ENCODE measurements at places on chromosomes 6 and 20.

DNA sequence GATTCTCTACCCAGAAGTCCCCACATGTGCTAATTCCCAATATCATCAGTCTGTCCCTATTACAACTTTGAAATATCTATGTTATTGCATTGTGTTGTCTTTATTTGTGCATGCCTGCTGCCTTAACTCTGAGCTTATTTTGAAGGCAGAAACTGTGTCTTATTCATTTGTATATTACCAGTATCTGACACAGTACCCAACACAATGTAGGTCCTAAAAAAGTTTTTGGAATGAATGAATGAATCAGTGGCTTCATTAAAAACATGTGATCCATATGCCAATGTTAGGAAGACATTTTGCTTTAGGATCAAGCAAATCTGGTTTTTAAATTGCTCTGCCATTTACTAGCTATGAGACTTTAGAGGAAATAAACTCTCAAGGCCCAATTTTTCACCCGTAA is 420.4 kb downstream of the CBLN4 start:
- no peak for DNase-seq

- no peak for DNase-seq
Observed at GRCh38 chr6:118171852-118172251, 264.8 kb downstream of the SLC35F1 start.

- no peak for DNase-seq
Observed at GRCh38 chr6:5034328-5034727, 30.5 kb upstream of the RPP40 start.

DNA sequence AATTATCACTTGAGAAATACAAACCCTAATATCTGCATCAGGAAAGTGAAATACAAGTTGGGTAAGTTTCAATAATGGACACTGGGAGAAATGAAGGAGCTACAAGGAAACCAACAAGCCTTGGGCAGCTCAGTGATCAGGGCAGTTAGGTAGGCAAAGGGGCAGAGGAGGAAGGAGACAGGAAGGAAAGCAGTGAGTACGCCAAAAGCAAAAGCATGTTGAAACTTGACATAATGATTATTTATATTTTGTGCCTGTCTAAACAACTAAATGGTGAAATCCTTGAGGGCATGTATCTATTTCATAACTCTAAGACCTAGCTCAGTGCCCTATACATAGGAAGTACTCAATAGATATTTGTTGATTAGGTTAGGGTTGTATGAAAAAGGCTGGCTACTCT is 23.3 kb downstream of the PXT1 start:
- DNase-seq: no peak

- no peak for DNase-seq
Observed at GRCh38 chr6:50998905-50999304, 180.2 kb downstream of the TFAP2B start.

DNA sequence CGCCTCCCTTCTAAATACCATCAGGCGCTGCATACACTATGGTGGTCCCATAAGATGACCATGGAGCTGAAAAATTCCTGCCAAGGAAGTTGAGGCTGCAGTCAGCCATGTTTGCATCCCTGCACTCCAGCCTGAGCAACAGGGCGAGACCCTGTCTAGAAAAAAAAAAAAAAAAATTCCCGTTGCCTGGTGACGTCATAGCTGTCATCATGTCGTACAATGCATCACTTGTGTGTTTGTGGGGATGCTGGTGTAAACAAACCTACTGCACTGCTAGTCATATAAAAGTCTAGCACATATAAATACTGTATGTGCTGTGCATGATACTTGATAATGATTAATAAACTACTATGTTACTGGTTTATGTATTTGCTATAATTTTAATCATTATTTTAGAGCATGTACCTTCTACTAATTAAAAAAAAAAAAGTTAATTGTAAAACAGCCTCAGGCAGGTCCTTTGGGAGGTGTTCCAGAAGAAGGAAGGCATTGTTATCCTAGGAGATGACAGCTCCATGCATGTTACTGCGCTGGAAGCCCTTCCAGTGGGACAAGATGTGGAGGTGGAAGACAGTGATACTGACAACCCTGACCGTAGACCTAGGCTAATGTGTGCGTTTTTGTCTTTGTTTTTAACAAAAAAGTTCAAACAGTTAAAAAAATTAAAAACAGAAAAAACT is 132.6 kb downstream of the BANF2 start:
- no peak for DNase-seq

DNA sequence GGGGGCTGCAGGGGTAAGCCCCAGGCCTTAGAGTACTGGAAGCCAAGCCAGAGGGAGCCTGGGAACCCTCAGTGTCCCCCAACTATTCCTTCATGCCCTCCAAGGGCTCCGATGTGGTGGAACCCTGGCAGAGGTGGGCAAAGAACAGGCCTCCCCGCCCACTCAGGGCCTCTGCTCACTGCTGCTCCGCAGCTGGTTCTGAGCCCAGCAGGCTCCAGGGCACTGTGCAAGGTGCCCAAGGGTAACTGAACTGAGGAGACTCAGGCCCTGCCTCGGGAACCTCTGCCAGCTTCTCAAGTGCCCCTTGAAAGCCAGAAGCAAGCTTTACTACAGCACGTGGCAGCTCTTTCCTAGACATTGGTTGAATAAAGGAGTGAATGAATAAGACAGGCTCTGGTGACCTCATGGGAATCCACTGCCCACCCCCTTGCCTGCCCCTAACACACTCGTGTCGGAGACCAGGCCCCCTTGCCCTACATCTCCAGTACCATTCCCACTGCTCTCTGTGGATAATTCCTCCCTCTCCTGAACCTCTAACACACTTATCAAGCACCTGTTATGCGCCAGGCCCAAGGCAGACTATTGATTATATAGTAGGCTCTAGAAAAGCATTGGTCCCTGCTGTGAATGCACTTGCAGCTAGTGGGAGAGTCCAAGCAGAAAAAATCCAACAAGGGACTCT is 55.0 kb downstream of the TOX2 start:
- no peak for DNase-seq

DNA sequence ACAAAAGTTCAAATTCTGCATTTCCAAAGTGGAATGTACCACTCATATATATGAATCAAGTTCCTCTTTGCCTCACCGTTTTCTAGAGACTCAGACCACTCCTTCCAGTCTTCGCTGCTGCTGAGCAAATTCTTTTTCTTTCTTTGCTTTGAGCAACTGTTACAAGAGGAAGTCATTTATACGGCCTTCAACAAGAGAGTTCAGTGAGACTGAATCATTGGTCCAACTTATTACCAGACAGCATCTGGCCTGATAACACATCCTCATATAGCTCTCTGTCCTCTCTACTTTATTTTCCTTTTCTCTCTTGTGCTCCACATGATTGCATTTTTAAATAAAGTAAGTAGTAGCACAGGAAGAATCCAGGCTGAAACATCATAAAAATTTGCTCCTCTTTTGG is 652.7 kb downstream of the PHF3 start:
- DNase-seq: no peak

DNA sequence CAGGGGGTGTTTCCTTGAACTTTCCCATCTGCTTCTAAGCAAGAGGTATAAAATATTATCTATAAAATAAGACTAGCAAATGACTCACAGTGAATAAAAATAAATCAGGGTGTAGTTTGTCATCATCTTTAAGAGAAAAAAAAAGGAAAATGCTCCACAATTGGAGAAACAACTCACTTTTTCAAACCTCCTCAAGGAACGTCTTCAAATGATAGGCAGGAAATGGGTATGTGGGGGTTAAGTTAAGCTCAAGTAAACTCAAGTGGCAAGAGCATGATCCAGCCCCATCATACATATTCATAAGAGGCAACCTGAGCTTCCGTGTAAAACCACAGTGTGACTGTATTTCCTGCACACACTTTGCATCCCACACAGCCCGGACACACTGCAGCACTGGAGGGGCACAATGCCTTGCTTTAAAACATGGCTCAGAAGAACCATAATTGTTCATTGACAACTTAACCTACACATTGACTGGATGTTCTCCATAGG is 58.5 kb upstream of the CEP85L start:
- peak; percentile 49 for DNase-seq

- no peak for DNase-seq
Observed at GRCh38 chr6:25537349-25538018, 114.5 kb upstream of the SCGN start.

GRCh38 chr6:43786664-43787329 is 16.8 kb downstream of the VEGFA start:
- DNase-seq: no peak

GRCh38 chr20:46552460-46553420 is 2.3 kb upstream of the OCSTAMP start:
- DNase-seq: no peak

DNA sequence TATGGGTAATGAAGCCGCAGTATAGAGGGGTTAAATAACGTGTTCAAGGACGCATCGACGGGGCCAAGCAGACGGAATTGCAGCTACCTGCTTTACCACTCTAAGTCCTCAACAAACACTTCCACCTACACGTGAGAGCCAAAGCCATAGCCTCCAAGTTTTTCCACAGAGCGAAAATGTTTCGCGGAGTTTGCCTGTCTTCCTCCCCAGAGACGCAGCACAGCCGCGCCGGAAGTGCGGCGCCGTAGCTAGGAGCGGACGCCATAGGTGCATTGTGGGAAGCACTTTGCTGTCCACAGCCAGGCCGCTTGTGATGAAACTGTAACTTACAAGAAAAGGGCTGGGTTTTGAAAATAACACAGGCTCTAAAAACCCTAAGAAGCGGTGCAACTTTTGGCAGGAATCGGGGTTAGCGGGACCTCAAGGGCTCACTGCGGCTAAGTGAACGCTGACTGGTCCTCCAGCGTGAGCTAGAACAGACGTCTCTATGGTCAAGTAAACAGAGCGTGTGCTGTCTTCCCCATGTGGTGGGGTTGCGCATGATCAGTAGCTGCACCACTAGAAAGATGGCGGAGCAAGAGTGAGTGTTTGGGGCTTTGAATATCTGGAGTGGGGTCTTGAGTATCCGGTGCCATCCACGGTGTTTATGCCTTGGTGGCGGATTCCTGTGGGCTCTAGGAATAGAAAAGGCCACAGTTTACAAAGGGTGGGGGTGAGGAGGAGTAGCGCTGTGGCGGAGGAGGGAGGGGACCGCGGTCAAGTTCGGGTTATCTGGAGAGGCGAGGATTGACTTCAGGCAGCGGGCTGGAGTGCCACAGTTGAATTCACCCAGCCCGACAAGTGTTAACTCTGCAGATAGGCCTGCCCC is at the start of gene RPL7L1:
RPL7L1 (plus strand) TSS at position 245 of the 868 bp plus-strand sequence; CDS start at position 540, 295 bp downstream.
- DNase-seq: peak; percentile 69

GRCh38 chr20:32971703-32972161 is 32.5 kb downstream of the SUN5 start:
- no peak for DNase-seq

GRCh38 chr6:15255909-15256395 is 10.1 kb downstream of the JARID2 start:
- no peak for DNase-seq

GRCh38 chr20:61895016-61895415 is 170.7 kb downstream of the TAF4 start:
- no peak for DNase-seq

DNA sequence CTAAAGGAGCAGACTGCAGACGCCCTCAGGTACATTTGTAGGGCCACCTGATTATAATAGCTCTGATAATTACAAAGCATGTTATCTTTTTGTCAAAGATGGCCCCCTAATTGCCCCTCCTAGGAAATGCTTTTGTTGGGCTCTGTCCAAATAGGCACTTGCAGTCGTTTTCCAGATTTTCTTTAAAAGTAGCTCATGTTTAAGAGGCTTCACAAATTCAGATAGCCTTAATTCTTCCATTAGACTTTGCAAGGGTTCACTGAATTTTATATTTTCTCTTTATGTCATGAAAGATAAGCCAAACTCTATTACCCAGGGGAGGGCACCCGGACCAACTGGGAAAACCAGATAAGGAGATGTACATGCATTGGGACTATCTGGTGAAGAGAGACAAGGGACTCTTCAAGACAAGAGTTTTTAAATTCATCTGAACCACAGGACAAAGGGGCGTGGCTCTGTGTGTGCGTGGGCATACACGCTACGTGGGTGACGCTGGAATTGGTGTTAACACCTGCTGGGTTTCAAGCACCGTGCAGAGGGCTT is 95.6 kb downstream of the TOX2 start:
- DNase-seq: no peak

- no peak for DNase-seq
Observed at GRCh38 chr20:16189371-16189770, 383.9 kb downstream of the KIF16B start.

GRCh38 chr6:142167486-142167885 is 20.4 kb downstream of the VTA1 start:
- no peak for DNase-seq

DNA sequence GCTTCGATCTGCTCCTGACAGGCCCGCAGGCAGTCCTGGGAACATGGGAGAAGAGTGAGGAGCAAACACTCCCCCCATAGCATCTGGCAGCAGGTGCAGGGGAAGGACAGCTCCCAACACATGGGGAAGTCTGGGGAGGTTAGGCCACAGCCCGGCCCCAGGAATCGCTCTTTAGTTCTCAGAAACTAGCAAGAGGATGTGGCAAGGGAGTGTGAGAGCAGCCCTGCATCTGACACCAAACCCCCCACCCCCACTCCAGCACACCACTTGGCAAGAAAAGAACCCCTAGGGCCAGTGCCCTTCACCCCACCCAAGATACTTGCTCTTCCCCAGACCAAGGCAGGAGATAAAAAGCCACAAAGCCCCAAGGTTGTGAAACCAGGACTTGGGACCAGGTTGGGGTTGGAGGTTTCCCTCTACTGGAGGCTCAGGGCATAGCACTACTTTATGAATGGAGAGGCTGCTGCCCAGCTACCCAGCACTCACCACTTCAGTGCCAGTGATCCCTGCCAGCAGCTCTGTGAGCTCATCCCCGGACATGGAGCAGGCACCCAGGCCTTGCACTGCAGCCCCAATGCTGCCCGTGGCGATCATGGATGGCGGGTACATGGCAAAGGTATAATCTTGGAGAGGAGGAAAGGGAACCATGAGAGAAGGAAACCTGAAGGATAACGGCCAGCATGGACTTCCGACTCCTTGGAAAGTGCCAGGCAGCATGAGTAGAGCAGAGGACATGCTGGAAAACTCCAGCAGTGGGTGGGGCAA is 5.4 kb downstream of the CCND3 start:
- peak; percentile 48 for DNase-seq

DNA sequence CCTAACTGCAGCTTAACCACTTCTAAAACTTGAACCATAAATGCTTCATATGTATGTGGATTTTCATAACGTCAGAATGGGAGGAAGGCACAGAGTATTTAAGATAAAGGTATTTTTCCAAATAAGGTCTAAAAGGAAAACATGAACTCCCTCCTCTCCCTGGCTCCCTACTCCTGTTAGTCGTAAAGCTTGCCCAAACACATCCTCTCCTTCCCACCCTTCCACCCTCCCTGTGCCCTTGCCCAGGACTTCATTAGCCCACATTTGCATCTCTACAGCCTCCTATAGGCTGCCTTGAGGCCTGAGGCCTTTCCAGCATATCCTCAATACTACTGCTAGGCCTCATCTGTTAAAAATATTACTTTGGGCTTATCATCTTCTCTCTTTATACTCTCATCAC is 17.1 kb upstream of the SMIM13 start:
- no peak for DNase-seq
